ENCODE measurements at places on chromosomes 3 and 15. TPM values are rescaled to one million over a fixed set of nuclear protein-coding genes. Genes with fewer than 3 reads are reported as not detected.

The SCAANT1 gene
- not detected for polyA plus RNA-seq

The TEX9 gene
- 1.2 TPM for polyA plus RNA-seq

The CPEB1 gene
- polyA plus RNA-seq, result 49.0 TPM

The TRH gene
- polyA plus RNA-seq, result not detected

The NR2E3 gene
- 1.5 TPM for polyA plus RNA-seq

The BRK1 gene
- polyA plus RNA-seq, result 377 TPM

The CISH gene
- not detected for polyA plus RNA-seq

The SNTN gene
- 3.5 TPM for polyA plus RNA-seq

The ZNF385D gene
- 191 TPM for polyA plus RNA-seq

The CFAP100 gene
- not detected for polyA plus RNA-seq
